ENCODE measurements at places on chromosomes 1 and 21.
A peak's percentile ranks its signal among the peaks of the same experiment; 100 is the strongest.

DNA sequence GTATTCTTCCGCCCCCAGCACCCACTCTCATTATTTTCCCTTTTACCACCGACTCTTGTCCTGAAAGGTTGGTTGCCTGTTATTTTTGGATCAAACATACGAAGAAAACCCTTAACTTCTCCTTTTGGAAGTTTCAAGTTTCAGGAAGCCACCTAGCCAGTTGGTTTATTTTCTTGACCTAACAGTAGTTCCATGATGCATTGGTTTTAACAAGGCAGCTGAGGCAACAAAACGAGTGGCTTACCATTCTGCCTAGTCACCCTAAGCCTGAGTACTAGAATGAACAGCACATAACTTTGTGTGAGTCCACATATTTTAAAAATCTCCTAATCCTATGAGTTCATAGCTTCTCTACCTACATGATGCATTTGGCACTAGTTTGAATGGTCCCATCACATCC, 28.9 kb downstream of the OLFM3 start:
- no peak overlapping the region for H3K4me3 ChIP-seq
- no peaks in the 10 kb centered on the region for H3K4me1 ChIP-seq
- no peak overlapping the region for H3K27ac ChIP-seq
- H3K27me3 ChIP-seq = no peaks in the 10 kb centered on the region

DNA sequence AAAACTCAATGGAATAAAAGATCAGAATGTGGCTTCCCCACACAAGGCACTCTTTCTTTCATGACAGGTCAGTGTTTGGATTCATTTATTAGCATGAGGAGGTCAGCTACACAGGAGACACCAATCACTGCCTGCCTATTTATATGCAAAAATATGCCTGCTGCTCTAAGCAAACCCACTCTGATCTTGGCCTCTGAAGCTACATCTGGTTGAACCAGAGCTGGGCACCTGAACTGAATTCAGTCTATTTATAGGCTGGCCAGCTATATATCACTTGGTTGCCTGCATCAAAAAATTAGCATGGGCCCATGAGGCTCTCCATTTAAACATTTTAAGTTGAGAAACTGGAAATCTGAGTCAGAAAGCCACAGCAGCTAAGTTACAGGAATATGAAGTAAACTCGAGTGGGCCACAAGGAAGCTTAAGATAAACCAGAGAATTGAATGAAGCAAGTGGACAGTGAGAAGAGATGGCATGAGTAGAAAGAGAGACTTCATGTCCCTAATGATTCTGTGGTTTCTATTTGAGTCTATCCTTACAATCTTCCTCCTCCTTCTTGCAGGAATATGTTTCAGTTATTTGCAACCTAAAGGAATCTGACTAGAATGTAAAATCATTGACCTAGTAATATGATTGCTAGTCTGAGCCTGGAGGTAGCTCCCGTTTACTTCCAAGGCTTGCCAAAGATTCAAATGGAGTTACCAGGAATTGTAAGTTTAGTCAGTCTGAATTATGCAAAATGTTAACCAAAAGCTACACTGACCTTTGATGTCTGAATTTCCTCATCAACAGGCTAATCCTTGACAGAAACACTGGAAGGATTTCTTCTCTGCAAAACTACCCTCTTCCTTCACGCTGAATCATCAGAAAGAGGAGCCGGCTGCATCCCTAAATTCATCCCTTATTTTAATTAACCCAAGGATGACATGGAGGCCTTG, 17.7 kb downstream of the DDAH1 start:
- no peaks in the 10 kb centered on the region for H3K36me3 ChIP-seq
- no peak for DNase-seq
- H3K27me3 ChIP-seq = peaks cover 2% of the 10 kb centered on the region

DNA sequence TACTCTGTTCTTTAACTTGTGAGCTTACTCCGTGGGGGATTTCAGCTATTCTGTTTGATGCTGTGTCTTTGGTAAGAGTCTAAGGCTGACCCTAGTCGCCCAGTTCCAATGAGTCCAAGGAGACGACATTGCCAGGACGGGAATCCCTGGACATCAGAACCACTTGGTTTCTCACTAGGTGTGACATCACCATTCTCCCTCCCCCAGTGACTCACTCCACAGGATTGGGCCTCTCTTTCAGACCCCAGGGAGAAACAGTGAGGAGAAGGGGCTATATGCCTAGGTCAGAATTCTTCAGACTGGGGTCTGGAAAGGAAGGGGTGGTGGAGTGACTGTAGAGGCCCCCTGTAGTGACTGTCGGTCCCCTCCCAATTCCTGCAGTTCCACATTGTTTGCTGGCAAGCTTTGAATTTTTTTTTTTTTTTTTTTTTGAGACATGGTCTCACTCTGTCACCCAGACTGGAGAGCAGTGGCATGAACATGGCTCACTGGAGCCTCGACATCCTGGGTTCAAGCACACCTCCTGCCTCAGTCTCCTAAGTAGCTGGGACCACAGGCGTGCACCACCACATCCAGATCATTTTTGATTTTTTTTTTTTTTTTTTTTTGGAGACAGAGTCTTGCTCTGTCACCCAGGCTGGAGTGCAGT, 21.3 kb downstream of the ALPL start:
- H3K36me3 ChIP-seq = no peaks in the 10 kb centered on the region
- no peak overlapping the region for H3K4me3 ChIP-seq
- no peak for DNase-seq
- peaks cover 6% of the 10 kb centered on the region for H3K27me3 ChIP-seq
- no peak overlapping the region for H3K27ac ChIP-seq
- no peaks in the 10 kb centered on the region for H3K4me1 ChIP-seq

GRCh38 chr1:162946701-162947100, 85.7 kb upstream of the CCDC190 start:
- H3K36me3 ChIP-seq = no peaks in the 10 kb centered on the region
- peaks cover 13% of the 10 kb centered on the region for H3K27me3 ChIP-seq
- H3K4me3 ChIP-seq = no peak overlapping the region
- H3K27ac ChIP-seq = no peak overlapping the region
- H3K4me1 ChIP-seq = peaks cover 5% of the 10 kb centered on the region

DNA sequence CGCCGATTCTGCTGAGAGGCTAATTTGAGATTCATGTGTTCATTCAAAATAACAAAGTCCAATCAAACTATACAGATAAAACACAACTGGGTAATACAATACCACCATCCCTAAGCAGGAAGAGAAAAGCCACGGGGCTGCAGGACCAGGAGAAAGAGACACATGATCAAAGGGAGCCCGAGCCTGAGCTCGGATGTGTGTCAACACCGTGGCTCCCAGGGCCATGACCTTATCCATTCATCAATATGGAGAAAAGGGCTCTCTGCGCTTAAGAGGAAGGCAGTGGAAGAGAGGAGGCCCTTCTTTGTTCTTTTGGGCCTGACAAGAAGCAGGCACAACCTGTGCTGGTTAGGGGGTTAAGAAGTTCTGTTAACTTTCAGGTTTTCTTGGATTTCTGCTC, 56.7 kb downstream of the HUNK start:
- H3K4me3 ChIP-seq = no peak overlapping the region
- H3K27me3 ChIP-seq = peaks cover 4% of the 10 kb centered on the region
- H3K27ac ChIP-seq = no peak overlapping the region
- H3K4me1 ChIP-seq = no peaks in the 10 kb centered on the region
- no peaks in the 10 kb centered on the region for H3K36me3 ChIP-seq
- DNase-seq = no peak

GRCh38 chr1:42973286-42973685, 14.6 kb upstream of the SLC2A1 start:
- H3K27ac ChIP-seq = no peak overlapping the region
- no peak overlapping the region for H3K4me3 ChIP-seq
- no peaks in the 10 kb centered on the region for H3K27me3 ChIP-seq
- DNase-seq = no peak
- H3K4me1 ChIP-seq = no peaks in the 10 kb centered on the region

GRCh38 chr21:18951271-18952038, 547.9 kb upstream of the TMPRSS15 start:
- H3K4me3 ChIP-seq = no peak overlapping the region
- H3K27me3 ChIP-seq = no peaks in the 10 kb centered on the region
- H3K27ac ChIP-seq = no peak overlapping the region
- H3K36me3 ChIP-seq = no peaks in the 10 kb centered on the region
- no peaks in the 10 kb centered on the region for H3K4me1 ChIP-seq

DNA sequence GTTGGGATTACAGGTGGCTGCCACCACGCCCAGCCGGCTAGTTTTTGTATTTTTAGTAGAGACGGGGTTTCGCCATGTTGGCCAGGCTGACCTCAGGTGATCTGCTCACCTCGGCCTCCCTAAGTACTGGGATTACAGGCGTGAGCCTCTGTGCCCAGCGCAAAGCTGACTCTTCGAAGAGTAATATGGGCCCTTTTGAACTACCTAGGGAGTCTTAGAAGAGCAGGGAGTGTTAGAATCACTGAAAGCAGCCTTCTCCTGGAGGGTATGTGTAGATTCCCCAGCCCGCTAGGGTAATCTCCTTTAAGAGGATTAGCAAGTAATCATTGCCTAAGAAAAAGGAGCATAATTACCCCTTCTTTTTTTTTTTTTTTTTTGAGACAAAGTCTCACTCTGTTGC, 6.5 kb upstream of the MAST2 start:
- H3K27ac ChIP-seq = no peak overlapping the region
- H3K4me1 ChIP-seq = peaks cover under 1% of the 10 kb centered on the region
- peaks cover 4% of the 10 kb centered on the region for H3K27me3 ChIP-seq
- no peak overlapping the region for H3K4me3 ChIP-seq
- H3K36me3 ChIP-seq = no peaks in the 10 kb centered on the region
- DNase-seq = no peak

DNA sequence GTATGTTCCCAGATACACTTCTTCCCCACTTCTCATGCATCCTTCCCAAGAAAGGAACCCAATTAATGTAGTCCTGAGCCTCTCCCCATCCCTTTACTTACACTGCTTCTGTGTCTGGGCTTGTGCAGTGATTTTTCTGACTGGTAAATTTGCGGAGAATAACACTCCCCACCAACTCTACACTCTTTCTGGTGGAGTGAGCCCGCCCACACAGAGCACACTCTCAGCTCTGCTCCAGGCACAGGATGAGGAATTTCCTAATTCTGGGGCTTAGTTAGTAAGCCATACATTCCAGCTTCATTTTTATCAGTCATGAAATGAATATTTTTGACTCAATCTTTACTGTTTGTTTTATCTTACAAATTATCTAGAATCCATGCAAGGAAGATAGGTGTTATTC, 38.6 kb downstream of the FMO4 start:
- no peak overlapping the region for H3K27ac ChIP-seq
- no peak overlapping the region for H3K4me3 ChIP-seq
- no peaks in the 10 kb centered on the region for H3K4me1 ChIP-seq
- no peak for DNase-seq
- H3K36me3 ChIP-seq = no peaks in the 10 kb centered on the region

- peaks cover 5% of the 10 kb centered on the region for H3K27me3 ChIP-seq
- H3K4me1 ChIP-seq = peaks cover 10% of the 10 kb centered on the region
- no peak for DNase-seq
- no peaks in the 10 kb centered on the region for H3K36me3 ChIP-seq
- H3K27ac ChIP-seq = no peak overlapping the region
Observed at GRCh38 chr1:231203259-231204057, 37.6 kb upstream of the GNPAT start.

- H3K4me3 ChIP-seq = peak overlapping the region; percentile 100
- peak overlapping the region; percentile 61 for H3K27ac ChIP-seq
- H3K27me3 ChIP-seq = no peaks in the 10 kb centered on the region
- DNase-seq = no peak
- peaks cover 77% of the 10 kb centered on the region for H3K36me3 ChIP-seq
Observed at GRCh38 chr1:32813941-32814739, 3.0 kb downstream of the YARS1 start.
